Hypothalamus (tissue), 51 donors: ENCODE measurements at places on chromosomes 3 and 15.

GRCh38 chr3:50322386-50323091 is at the start of gene HYAL2:
TSS of gene HYAL2 (minus strand) at chr3:50322745. CDS start at chr3:50320489, 2,256 bp downstream.
- DNase-seq = no peak

GRCh38 chr3:154130540-154130939 is 9.3 kb downstream of the ARHGEF26 start:
- DNase-seq = no peak

DNA sequence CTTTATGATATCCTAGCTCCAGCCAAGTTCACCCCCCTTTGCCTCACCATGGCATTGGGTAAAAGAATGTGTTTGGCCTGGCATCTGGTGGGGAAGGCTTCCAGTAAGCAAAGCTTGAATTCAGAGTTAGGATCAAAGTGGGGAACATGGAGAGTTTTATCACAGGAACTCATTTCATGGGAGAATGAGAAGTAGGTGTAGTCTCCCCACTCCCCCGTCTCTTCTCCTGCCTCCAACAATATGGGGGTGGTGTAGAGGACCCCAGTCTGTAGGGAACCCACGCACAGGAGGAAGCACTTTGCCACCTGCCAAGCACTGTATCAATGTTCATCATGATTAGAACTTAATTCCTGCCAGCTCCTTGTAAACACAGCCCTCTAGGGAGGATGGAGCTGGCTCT is 200.5 kb downstream of the UACA start:
- DNase-seq = no peak

- DNase-seq = no peak
Measured at GRCh38 chr15:61112231-61112630, 116.9 kb downstream of the RORA start.

DNA sequence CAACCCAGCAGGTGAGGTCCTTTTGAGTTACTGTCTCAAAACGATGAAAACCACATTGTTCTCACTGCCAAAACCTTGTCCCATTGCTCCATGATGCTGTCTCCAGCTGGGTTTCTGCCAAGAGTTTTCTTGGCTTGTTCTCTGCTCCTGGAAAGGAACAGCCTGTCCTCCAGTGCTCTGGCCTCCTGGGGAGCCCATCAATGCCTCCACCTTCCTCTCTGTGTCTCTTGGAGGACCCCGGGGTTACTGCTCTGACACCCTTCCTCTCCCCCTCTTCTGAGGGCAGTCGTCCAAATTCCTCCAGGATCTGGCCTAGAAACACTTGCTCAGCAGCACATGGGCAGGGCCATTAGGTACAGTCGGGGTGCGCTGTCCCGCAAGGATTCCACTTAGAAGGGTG is 63.9 kb upstream of the RGMA start:
- no peak for DNase-seq

DNA sequence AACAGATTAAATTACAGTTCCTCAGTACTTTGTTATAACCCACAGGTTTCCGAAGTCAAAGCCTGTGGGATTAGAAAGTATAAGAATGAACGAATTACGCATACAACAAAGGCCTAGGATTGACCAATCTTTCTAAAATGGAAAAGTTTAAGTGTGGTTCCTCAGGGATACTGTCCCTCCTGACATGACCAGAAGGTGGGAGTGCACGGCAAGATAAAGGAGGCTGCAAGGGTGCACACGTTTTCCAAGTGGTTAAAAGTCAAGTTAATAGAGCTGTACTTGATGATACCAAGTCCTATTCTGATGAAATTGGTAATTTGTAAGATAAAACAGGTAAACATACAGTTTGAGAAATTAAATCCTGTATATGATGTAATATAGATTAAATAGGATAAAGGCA is 96.2 kb downstream of the ALDH1A2 start:
- no peak for DNase-seq

DNA sequence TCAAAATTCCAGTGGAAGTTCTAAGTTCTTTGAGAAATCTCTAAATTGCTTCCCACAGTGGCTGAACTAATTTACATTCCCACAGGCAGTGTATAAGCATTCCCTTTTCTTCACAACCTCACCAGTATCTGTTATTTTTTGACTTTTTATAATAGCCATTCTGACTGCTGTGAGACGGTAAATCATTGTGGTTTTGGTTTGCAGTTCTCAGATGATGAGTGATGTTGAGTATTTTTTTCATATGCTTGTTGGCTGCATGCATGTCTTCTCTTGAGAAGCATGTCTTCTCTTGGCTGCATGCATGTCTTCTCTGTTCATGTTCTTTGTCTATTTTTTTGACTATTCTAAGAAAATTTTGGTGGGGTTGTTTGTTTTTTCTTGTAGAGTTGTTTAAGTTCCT is 499.6 kb upstream of the CCDC54 start:
- DNase-seq = no peak

GRCh38 chr15:58179741-58180381 is 41.7 kb downstream of the AQP9 start:
- DNase-seq = no peak

DNA sequence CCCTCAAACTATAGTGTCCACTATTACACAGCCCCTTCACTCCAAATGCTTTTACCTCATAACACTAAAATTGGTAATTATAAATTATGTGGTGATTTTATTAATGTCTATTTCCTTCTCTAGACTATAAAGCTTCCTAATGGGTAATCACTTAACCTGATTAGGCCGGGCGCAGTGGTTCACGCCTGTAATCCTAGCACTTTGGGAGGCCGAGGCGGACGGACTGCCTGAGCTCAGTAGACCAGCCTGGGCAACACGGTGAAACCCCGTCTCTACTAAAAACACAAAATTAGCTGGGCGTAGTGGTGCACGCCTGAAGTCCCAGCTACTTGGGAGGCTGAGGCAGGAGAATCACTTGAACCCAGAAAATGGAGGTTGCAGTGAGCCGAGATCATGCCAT is 71.3 kb upstream of the PYGO1 start:
- no peak for DNase-seq

GRCh38 chr15:59862191-59863155 is 141.6 kb upstream of the FOXB1 start:
- DNase-seq = no peak

- no peak for DNase-seq
Measured at GRCh38 chr3:85303156-85303555, 344.4 kb downstream of the CADM2 start.

DNA sequence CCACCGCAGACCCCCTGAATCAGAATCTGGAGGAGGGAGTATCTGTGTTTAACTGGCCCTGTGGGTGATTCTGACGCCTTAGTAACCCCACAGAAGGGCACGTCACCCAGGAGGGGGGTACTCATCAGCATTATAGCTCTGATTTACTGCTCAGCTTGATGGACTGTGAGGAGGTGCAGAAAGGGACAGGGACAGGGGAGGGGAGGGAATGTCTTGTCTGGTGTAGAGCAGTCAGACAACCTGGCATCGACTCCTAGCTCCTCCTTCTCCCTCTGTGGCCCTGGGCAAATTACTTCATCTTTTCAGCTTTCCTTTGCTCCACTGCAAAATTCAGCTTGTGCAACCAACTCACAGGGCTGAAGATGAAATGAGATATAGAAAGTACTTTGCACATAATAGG is 42.3 kb upstream of the GLCE start:
- no peak for DNase-seq

DNA sequence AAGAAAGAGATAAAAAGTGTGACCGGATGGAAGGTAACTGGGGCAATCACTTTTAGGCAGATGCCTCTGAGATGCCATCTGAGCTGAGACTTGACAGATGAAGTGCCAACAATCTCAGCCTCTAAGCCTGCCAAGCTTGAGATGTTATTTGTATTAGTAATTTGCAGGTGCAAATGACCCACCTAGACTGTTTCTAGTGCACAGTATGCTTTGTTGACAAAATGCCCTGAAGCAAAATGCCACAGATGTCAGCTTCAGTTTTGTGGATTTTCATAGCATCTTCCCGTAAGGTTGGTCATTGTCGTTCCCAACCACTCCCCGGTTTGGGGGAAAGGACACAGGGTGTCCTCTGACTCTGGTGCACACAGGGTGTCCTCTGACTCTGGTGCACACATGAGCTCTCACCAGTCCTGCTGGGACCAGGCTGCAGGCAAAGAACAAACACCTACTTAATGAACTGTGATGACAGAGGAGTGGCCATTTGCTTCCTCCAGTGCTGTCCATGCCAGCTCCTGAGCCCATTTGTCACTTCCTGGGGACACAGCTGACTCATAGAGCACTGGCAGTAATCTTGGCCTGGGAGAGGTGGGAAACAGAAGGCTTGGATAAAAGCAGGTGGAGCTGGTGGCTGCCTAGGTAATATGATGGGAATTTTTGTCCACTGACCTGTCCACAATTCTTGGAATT is 16.7 kb upstream of the PPP1R2 start:
- DNase-seq = no peak

DNA sequence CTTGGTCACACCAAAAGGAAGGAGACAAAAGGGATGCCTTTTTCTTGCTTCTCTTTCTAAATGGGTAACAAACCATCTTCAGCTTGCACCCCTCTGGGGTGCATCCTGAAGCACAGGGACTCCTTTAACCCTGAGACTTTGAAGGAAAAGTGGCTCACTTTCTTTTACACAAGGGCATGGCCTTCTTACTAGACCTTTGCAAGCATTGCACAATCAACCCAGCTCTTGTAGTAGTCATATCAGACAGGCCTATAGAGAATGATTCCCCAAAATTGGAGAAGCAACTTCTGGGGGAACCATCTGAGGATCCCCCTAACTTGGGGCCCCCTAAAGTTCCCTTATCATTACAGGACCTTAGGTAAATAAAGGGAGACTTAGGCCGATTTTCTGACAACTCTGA is 56.1 kb upstream of the GK5 start:
- DNase-seq = no peak

GRCh38 chr15:49984436-49984835 is 134.6 kb downstream of the ATP8B4 start:
- no peak for DNase-seq

- no peak for DNase-seq
Measured at GRCh38 chr15:42143866-42144625, 12.4 kb downstream of the PLA2G4F start.

- no peak for DNase-seq
Measured at GRCh38 chr3:20185331-20185678, 701 bp downstream of the SGO1 start.

- DNase-seq = no peak
Measured at GRCh38 chr3:160130071-160130470, 95.2 kb upstream of the C3orf80 start.

DNA sequence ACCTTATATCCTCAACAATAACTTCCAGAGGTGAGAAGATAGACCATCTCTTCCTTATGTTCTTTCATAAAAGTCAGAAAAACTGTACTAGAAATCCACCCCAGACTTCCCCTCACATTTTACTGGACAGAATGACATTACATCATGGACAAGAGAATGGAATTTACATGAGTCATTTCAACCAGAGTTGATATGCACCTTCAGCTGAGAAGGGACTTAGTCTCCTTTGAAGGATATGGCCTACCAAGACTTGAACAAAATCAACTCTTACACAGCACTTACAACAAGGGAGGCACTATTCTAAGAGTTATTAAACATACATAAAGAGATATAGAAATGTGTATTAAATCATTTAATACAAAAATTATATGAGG is 380.0 kb upstream of the DPH6 start:
- DNase-seq = no peak

DNA sequence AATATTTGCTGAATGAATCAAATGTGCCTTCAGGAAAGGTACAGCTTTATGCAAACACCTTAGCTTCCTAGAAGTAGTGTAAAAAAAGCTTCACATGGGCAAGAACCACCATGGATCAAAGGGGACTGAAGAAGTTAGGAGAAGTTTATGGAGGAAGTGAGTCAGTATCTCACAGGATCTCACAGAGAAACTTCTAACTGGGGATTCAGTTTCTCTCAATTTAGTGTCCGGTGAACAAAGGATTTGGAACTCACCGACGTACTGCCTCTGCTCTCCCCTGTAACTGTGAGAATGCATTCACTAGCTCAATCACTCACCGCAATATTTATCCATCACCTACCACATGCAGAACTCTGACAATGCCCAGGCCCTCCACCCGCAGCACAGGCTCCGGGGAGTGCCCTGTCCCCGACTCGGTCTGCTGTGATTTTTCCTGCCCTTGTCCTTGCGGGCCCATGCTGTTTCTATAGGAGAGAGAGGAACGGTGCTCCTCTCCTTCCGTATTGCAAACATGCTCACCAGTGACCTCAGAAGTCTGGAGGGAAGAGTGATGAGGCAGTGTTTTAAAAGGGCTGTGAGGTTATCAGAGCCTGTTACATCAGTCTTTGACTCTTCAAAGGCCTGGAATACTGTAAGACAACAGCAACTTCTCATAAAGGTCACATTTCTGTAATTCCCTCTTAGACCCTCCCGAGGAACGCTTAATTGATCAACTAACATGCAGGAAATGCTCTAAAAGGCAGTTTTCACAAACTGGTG is 222.5 kb upstream of the ICE2 start:
- no peak for DNase-seq

DNA sequence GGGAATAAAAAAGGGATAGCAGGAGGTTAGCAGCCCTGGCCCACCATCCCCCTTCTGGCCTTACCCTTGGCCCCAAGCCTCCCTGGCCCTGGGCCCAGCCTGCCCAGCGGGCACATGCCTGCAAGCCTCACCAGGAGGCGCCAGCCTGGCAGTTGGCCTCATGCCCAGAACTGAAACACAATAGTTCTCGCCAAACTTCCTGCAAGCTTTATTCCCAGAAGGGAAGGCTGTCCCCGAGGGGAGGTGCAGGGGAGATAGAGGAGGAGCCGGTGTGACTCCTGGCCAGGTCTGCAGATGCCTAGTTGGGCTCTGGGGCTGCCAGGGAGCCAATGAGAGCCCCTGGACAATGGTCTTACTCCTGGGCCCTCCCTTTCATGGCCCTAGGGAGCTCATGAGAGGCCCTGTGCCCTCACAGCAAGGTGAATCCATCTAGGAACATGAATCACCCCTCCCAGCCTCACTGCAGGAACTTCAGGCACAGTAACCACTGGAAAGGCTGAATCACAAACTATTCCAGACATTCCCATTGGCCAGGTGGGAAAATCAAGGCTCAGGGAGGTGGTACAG is 4.0 kb downstream of the CCDC33 start:
- peak; percentile 72 for DNase-seq

DNA sequence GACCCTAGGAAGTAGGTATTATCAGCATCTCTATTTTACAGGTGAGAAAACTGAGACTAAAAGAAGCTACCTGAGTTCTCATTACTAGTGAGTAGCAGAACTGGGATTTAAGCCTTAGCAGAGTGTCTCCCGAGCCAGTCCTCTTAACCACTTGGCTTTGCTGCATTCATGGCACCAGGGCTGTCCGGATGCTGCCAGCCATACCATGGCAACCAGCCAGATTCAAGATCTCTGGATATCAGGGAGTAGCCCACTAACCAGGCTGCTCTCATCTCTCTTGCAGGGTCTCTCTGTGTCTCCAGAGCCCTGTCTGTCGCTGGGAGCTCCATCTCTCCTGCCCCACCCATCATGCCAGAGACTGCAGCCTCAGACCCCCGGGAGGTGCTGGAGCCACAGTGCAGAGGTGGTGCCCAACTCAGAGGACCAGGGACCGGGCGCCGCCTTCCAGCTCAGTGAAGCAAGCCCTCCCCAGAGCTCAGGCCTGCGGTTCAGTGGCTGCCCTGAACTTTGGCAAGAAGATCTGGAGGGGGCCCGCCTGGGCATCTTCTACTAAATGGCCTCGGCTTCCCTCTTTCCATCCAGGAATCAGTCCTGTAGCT is 1.7 kb downstream of the MESP2 start:
- no peak for DNase-seq

GRCh38 chr3:129085818-129086217 is 25.2 kb downstream of the GP9 start:
- no peak for DNase-seq

- DNase-seq = no peak
Measured at GRCh38 chr3:138389841-138390581, 41.6 kb downstream of the MRAS start.

- no peak for DNase-seq
Measured at GRCh38 chr15:101288905-101289513, 6.0 kb downstream of the SNRPA1 start.
